Upper lobe of left lung (tissue), 6 donors: ENCODE measurements at places on chromosomes 6 and 20. TPM values are rescaled to one million over a fixed set of nuclear protein-coding genes. Genes with fewer than 3 reads are reported as not detected.
A peak's percentile ranks its signal among the peaks of the same experiment; 100 is the strongest.

DNA sequence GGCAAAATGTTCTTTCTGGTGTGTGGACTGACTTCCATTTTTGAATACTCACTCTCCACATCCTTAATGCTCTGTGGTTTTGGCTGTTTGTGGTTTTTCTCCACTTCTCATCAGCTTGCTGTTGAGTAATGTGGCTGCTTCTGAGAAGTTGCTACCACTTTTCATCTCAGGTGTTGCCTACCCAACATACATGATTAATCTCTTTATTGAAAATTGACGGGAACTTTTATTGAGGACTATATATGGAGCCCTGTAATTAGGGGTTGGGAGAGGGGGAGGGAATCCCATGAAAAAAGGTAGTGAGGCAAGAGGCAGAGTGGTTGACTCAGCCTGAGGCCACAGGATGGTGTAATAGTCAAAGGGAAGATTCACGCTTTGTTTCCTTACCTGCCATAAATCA is 17.6 kb downstream of the IL22RA2 start:
- peaks cover 17% of the 10 kb centered on the region for H3K4me1 ChIP-seq
- peak; percentile 47 for DNase-seq
- peak overlapping the region; percentile 24 for H3K27ac ChIP-seq

Gene TRIM15
- total RNA-seq, result not detected

- no peak overlapping the region for H3K4me3 ChIP-seq
- H3K27me3 ChIP-seq, result no peaks in the 10 kb centered on the region
- H3K27ac ChIP-seq, result no peak overlapping the region
- H3K36me3 ChIP-seq, result no peaks in the 10 kb centered on the region
- no peak for DNase-seq
Observed at GRCh38 chr6:150590446-150590845, 9.2 kb upstream of the PLEKHG1 start.

DNA sequence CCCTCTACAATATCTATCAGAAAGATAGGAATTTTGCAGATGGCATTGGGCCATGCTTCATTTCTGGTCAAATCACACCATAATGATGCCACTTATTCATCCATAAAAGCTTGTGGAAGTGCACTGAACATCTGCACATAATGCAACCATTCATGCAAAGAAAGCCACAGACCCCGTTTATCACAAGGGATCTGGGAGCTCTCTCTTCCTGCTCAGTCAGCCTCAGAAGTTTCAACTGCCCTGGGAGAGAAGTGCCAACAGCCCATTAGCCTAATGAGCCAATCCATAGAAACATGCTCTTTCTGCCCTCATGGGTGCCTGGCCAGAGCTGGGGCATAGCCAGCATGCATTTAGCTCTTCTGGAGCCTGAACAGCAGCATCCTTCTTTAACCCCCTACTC is 85.8 kb downstream of the SLC35F1 start:
- no peak overlapping the region for H3K4me3 ChIP-seq
- no peaks in the 10 kb centered on the region for H3K36me3 ChIP-seq
- DNase-seq, result no peak

DNA sequence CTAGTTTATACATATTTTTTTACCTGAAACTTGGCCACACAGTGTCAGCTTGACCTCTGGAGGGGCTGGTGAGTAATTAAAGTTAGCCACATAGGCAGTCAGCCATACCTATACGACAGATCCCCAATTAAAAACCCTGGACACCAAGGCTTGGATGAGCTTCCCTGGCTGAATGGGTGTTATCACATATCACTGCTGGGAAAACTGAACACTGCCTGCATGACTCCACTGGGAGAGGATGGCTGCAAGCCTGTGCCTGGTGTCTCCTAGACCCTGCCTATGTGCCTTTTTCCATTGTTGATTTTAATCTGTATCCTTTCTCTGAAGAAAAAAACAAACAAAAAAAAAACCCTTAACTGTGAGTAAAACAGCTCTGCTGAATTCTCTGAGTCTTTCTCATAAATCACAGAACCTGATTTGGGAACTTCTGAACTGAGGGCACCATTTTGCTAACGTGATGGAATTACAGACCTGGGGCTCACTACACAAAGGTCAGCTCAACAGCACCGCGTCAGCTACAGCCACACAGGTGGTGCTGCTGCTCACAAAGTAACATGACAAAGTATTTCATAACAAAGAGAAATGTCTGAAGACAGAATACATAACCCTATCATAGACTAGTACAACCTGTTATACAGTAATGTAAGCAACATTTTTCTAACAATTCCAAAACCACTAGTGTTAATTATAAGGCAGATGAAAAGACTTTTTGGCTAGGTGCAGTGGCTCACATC is 97.0 kb downstream of the SLC23A2 start:
- no peak overlapping the region for H3K4me3 ChIP-seq
- H3K27me3 ChIP-seq, result no peaks in the 10 kb centered on the region
- no peak for DNase-seq
- H3K27ac ChIP-seq, result no peak overlapping the region
- H3K4me1 ChIP-seq, result peaks cover 10% of the 10 kb centered on the region
- no peaks in the 10 kb centered on the region for H3K36me3 ChIP-seq

- H3K27me3 ChIP-seq, result no peaks in the 10 kb centered on the region
- no peaks in the 10 kb centered on the region for H3K36me3 ChIP-seq
- no peak overlapping the region for H3K4me3 ChIP-seq
- H3K27ac ChIP-seq, result no peak overlapping the region
- H3K4me1 ChIP-seq, result no peaks in the 10 kb centered on the region
- peak; percentile 61 for DNase-seq
Observed at GRCh38 chr20:34984756-34985261, 29.1 kb downstream of the MYH7B start.

- no peak overlapping the region for H3K4me3 ChIP-seq
- no peak overlapping the region for H3K27ac ChIP-seq
- DNase-seq, result no peak
- no peaks in the 10 kb centered on the region for H3K4me1 ChIP-seq
- H3K36me3 ChIP-seq, result no peaks in the 10 kb centered on the region
Observed at GRCh38 chr6:101018157-101018556, 137.0 kb upstream of the ASCC3 start.

GRCh38 chr6:134493789-134494188 is 175.9 kb upstream of the SGK1 start:
- H3K27me3 ChIP-seq, result no peaks in the 10 kb centered on the region
- H3K36me3 ChIP-seq, result no peaks in the 10 kb centered on the region
- H3K4me3 ChIP-seq, result no peak overlapping the region
- DNase-seq, result no peak
- H3K4me1 ChIP-seq, result no peaks in the 10 kb centered on the region

Gene PDE7B
- 1.0 TPM for total RNA-seq

Gene HLA-DRB1
- total RNA-seq, result 357 TPM

GRCh38 chr6:80363501-80364122 is 257.1 kb downstream of the BCKDHB start:
- H3K36me3 ChIP-seq, result no peaks in the 10 kb centered on the region
- H3K27me3 ChIP-seq, result no peaks in the 10 kb centered on the region
- no peak overlapping the region for H3K27ac ChIP-seq
- no peaks in the 10 kb centered on the region for H3K4me1 ChIP-seq

DNA sequence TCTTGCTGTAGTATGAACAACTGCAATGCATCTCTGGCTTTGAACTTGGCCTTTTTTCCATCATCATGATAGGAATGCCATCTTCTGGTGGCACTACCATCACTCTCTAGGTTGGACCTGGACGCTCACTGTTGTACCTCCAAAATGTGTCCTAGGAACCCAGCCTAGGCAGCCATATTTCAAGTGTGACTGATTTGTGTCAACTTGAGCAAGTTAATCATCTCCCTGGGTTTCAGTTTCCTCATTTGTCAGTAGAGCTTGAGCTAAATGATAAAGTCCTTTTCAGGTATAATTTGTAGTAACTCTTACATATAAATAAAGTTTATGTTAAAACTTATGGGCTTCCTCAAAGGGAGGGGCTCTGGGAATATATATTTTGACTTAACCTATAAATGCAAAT is 241.7 kb upstream of the CEP162 start:
- DNase-seq, result no peak
- no peak overlapping the region for H3K27ac ChIP-seq
- no peaks in the 10 kb centered on the region for H3K36me3 ChIP-seq
- no peaks in the 10 kb centered on the region for H3K27me3 ChIP-seq
- no peaks in the 10 kb centered on the region for H3K4me1 ChIP-seq
- no peak overlapping the region for H3K4me3 ChIP-seq

GRCh38 chr6:133641104-133641503 is 247.8 kb upstream of the TCF21 start:
- H3K27ac ChIP-seq, result no peak overlapping the region
- no peak for DNase-seq
- no peaks in the 10 kb centered on the region for H3K36me3 ChIP-seq
- no peaks in the 10 kb centered on the region for H3K4me1 ChIP-seq

Gene OR5V1
- total RNA-seq, result not detected

- no peaks in the 10 kb centered on the region for H3K4me1 ChIP-seq
- H3K27ac ChIP-seq, result no peak overlapping the region
- H3K4me3 ChIP-seq, result no peak overlapping the region
Observed at GRCh38 chr6:104286641-104287040, 573.1 kb downstream of the HACE1 start.

Gene SMPD2
- total RNA-seq, result 15.5 TPM

DNA sequence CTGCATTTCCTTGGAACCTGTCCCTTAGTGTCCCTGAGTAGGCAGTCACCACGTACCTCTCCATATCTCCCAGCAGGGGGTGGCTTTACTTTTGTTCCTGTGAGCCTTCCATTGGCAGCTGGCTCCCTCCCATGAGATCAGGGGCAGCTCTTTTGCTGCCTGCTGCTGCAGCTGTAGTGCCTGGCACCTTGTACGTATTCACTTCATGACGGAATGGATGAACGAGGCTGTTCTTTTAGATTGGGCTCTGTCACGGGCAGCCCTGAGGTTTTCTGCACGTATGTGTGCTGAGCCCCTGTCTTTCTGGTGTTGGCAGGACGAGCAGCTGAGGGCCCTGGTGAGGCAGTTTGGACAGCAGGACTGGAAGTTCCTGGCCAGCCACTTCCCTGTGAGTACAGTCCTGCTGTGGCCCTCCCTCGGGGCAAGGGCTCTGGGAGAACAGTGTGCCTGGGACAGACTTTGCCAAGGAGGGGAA is 14.6 kb downstream of the MYBL2 start:
- DNase-seq, result no peak
- no peaks in the 10 kb centered on the region for H3K27me3 ChIP-seq
- H3K4me1 ChIP-seq, result no peaks in the 10 kb centered on the region
- H3K36me3 ChIP-seq, result no peaks in the 10 kb centered on the region
- H3K27ac ChIP-seq, result no peak overlapping the region

DNA sequence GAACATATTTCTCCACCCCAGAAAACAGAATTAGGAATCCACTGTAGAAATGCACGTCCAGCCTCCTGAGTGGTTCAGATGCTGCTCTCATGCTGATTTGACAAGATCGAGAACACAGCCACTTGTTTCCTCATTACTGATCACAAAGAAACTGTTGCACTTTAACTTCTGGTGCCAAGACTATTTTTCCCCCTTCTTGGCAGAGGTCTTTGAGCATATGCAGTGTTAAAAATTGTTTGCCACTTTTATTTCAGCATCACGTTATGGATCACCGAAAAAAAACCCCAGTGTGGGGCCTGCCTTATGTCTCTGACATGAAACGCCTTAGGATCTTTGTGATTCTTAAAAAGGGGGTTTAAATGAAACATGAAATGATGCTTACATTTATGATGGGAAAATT is 1066.9 kb downstream of the KIF16B start:
- H3K4me3 ChIP-seq, result no peak overlapping the region
- DNase-seq, result no peak
- no peaks in the 10 kb centered on the region for H3K36me3 ChIP-seq
- no peaks in the 10 kb centered on the region for H3K27me3 ChIP-seq

Gene EBF4
- total RNA-seq, result 10.3 TPM

GRCh38 chr6:57254055-57254717 is 32.1 kb upstream of the RAB23 start:
- no peaks in the 10 kb centered on the region for H3K27me3 ChIP-seq
- H3K4me3 ChIP-seq, result no peak overlapping the region
- no peak overlapping the region for H3K27ac ChIP-seq
- DNase-seq, result no peak
- no peaks in the 10 kb centered on the region for H3K36me3 ChIP-seq

DNA sequence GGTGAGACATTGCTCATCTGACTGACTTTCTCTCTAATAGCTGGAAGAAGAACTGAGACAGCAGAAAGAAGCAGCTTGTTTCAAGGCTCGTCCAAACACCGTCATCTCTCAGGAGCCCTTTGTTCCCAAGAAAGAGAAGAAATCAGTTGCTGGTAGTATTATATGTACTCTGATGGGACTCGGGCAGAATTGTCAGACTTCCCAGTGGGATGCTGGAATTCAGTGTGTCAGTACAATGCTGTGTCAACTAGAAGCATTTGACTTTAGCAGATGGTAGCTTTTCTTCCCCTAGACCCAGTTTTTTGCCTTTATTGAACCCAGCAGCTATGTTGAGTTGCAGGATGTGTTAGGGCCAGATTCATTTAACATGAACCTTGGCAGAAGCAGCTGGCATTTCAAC is 21.8 kb upstream of the MYLK2 start:
- no peaks in the 10 kb centered on the region for H3K36me3 ChIP-seq
- no peaks in the 10 kb centered on the region for H3K4me1 ChIP-seq
- no peak overlapping the region for H3K27ac ChIP-seq
- H3K4me3 ChIP-seq, result no peak overlapping the region
- no peaks in the 10 kb centered on the region for H3K27me3 ChIP-seq

- no peak overlapping the region for H3K27ac ChIP-seq
- H3K4me3 ChIP-seq, result no peak overlapping the region
- H3K4me1 ChIP-seq, result no peaks in the 10 kb centered on the region
Observed at GRCh38 chr6:5766260-5766659, 240.5 kb downstream of the NRN1 start.

DNA sequence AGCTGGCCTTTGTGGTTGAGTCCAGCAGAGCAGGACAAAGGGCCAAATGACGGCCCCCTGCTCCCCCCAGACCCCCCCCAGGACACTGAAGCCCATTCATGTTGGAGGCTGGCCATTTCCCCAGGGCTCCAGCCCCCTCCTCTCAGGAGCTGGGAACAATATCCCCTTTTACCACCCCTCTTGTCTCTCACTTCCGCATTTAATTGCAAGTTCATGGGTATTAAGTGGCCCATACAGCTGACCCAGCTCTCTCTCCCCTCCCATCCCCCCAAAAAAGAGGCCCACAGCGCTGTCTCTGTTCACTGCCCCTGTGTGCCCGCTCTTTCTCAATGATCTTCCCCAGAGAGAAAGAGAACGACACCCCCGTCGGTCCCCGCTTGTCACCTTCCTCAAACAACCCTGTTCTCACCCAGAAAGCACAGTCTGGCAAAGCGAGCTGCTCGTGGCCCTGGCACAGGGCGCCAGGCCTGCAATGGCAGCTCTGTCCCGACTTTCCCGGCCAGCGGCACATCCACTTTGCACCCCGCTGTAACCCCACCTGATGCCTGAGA is 30.4 kb downstream of the PREX1 start:
- H3K27ac ChIP-seq, result peak overlapping the region; percentile 36
- no peaks in the 10 kb centered on the region for H3K27me3 ChIP-seq
- peak; percentile 57 for DNase-seq

Gene BTNL2
- total RNA-seq, result not detected

DNA sequence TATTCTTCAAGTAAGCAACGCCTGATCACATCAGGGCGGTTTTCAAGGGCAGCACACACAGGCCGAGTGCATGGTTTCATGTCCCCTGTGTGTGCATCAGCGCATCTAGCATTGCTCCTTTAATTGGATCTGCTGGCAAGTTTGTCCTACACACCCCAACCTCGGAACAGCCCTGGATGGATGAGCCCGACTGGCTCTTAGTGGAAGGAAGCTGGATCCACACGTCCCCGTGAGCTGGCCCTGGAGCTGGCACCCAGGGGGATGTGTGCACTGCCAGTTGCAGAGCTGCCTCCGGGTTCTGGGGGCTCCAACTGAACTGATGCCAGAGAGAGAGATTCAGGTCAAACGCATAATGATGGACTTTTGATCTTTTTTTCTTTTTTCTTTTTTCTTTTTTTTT is 39.2 kb upstream of the QKI start:
- DNase-seq, result no peak
- H3K27me3 ChIP-seq, result no peaks in the 10 kb centered on the region
- H3K27ac ChIP-seq, result no peak overlapping the region
- no peak overlapping the region for H3K4me3 ChIP-seq
- no peaks in the 10 kb centered on the region for H3K4me1 ChIP-seq
